ENCODE measurements at places on chromosomes 3 and 15.
A peak's percentile ranks its signal among the peaks of the same experiment; 100 is the strongest.

- DNase-seq, result no peak
These were observed 90.2 kb downstream of the NTRK3 start for GRCh38 chr15:88166082-88166993.

DNA sequence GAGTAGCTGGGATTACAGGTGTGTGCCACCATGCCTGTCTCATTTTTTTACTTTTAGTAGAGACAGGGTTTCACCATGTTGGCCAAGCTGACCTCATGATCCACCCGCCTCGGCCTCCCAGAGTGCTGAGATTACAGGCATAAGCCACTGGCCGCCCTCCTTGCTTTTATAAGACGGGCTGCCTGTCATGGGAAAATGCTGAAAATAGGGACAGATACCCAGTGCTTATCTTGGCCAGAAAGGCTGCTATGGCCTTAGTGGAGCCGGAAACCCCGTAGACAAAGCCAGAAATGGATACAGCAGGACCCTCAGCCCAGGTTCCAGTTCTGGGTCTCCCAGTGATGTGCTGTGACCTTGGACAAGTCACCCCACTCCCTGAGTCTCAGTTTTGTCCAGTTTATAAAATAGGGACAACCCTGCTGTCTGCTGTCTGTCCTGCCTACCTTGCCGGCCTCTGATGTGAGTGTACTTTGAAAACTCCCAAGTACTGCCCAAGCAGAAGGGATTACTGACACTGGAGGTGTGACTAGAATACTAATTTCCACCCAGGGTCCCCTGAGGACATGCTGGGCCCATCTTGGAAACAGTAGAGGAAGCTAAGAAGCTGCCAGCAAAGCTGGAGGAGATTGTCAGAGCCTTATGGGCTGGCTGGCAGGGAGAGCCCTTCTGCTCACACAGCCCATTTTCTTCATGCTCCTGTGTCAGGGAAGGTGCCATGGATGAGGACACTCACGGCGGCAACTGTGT, 59.6 kb downstream of the BDH1 start:
- DNase-seq, result no peak

DNA sequence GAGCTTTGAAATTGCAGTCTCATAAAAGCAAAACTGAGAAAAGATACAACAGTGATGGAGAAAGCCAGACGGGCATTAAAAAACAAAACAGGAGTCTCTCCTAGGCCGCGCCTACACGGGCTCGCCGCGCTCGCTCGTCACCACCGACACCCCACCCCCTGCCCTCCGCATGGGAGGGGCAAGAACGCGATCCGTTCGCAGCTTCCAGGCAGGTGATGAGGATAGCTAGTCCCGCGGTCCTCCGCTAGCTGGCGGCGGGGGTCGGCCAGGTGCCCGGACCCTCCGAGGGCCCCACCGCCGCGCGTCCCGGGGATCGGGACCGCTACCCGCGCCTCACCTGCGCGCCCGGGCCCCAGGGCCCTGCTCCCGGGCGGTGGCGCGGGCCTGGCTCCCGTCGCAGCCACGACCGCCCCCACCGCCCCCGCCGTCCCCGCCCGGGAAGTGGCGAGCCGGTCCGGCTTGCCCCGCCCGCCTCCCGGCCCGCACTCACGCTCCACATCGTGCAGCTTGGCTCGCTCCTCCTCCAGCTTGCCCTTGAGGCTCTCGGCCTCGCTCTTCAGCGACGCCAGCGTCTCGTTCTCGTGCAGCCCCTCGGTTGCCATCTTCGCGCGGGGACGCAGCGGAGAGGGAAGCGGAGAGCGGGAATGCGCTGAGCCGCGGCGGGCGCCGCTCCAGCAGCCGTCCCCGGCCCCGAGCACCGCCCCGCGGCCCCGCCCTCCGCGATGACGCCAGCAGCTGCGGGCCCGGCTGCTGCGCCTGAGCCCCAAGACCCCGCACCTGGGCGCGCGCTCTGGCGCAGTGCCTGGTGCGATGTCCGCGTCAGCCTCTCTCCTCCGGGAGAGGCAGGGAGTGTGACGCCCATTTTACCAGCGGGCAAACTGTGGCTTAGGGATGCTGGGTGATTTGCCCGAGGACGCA, 11.7 kb downstream of the GNB5 start:
- peak; percentile 59 for DNase-seq

- no peak for DNase-seq
These were observed 570.6 kb downstream of the ZBBX start for GRCh38 chr3:166809520-166809919.

DNA sequence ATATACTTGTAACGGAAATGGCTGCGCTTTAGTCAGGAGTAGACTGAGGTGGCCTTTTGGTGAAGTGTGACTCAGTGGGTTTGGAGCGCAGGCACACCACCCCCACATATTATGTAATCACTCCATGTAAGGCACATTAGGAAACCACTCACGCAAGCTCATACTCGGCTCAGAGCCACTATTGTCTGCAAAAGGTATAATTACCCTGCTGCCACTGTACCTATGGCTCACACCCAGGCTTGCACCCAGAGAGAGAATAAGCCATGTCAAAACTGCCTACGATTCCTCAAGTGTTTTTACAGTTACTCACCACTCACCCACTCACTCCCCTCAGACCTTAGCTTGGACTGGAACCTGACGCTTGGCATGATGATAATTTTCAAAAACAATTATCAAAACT, 611.9 kb upstream of the CCDC54 start:
- DNase-seq, result peak; percentile 89

DNA sequence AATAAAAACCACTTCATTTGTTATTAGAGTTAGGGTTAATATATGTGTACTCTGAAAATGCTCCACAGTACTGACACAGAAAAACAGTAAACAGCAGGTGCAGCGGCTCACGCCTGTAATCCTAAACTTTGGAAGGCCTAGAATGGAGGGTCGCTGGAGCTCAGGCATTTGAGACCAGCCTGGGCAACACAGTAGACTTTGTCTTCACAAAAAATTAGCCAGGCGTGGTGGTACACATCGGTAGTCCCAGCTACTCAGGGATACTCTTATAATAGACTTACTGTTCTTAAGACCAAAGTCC, 40.3 kb downstream of the UACA start:
- DNase-seq, result no peak

DNA sequence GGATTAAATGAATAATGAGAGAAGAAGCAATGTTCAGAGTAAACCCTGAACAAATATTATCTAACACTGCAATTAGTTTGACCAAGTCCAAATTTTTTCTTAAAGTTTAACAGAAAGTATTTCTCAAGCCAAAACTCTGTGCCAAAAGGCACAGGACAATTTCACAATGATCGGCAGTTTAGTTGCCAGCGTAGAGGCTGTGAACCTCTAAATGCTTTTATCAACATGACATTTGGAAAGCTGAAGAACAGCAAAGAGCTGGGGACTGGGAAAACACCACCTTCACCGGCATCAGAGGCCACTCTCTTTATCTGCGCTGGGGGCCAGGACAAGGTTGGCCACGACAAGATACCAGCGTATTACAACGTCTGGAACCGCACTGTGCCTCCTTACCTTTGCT, 125.6 kb downstream of the ADAMTS17 start:
- DNase-seq, result no peak

GRCh38 chr3:170002231-170002630, 35.6 kb upstream of the GPR160 start:
- no peak for DNase-seq

DNA sequence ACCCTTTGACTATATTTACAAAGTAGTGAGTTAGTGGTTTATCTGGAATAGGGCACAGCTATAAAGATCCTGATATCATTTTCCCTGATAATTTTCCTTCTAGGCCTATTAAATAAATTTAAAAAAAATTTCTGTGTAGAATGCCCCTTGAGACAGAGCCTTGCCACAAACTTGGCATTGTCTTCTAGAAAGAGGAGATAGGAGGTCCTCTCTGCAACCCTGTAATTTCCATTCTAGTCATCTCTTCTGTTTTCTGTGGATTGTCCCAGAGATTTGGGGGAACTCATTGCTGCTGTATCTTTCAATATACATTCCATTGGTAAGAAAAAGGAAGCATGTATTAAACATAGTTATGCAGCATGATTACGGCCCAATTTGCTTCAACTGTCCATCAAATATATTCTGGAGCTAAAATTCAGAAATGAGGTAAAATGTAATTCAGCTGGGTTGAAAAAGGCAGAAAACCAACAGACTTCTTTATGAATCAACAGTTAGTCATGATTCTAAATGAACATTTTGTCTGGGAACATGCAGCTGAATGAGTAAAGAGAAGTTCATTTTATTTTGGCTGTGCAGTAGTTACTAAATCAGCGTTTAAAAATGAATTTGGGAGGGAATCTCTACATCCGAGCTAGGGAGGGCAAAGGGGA, 401.1 kb downstream of the NAALADL2 start:
- no peak for DNase-seq

DNA sequence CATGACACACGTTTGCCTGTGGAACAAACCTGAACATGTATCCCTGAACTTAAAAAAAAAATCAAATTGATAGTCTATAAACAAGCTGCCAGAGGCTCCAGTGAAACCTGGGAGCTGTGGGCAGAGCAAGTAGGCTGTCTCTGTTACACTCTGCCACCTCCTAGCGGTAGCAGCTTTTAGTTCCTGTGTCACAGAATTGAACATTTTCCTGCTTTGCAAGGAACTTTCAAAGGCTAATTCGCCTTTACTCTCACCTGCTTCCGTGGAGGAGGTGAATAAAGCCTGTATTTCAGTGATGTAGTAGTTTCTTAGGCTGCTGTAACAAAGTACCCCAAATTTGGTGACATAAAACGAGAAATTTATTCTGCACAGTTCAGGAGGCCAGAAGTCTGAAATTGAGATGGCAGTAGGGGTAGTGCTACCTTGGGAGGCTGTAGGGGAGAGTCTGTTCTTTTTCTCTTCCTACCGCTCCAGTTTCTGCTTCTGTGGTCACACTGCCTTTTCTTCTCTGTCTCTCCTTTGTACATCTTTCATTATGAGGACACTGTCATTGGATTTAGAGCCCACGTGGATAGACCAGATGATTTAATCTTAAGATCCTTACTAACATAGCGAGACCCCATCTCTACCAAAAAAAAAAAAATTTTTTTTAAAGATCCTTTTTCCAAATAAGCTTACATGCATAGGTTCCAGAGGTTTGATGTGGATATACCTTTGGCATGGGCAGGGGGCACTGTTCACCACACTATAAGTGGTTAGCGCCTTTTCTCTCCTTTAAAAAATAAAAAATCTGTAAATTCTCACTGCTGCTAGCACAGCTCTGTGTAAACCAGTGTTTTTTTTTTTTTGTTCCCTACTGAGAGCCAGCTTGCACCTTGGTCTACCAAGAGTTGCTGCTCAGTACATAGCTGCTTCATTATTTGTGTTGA, 25.3 kb downstream of the FBXO22 start:
- DNase-seq, result no peak

DNA sequence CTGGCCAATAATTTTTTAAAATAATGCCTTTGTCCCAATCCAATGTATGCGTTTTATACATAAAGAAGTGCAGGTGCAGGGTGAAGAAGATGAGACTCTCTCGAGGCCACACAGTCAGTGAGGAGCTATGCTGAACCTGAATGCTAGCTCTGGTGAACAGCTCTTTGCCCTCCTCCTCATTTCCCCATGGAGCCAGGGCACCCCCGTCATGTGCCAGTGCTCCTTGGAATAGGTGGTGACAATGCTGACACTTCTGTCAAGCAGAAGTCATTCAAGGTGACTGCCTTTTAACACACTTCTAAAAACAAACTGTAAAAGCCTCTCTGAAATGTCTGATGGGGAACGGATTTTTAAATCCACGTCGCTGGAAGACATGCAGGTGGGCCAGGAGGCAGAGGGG, 162.4 kb upstream of the WNT5A start:
- DNase-seq, result no peak

DNA sequence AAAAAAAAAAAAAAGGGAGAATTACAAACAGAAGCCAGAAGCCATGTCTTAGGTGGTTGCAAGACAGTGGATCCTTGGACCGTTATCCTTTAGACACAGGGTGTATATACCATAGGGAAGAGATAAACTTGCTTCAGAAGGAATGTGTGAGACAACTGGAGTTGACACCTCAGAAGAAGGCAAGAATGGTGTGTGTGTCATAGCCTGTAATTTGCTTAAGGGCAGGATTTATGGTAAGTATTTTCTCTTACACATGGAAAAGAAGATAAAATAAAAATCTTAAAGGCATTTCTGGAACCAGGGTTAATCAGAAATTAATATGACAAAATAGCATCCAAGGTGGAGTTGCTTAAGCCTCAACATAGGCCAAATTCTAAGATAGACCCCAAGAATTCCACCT, 19.3 kb upstream of the DNAJC19 start:
- DNase-seq, result no peak

DNA sequence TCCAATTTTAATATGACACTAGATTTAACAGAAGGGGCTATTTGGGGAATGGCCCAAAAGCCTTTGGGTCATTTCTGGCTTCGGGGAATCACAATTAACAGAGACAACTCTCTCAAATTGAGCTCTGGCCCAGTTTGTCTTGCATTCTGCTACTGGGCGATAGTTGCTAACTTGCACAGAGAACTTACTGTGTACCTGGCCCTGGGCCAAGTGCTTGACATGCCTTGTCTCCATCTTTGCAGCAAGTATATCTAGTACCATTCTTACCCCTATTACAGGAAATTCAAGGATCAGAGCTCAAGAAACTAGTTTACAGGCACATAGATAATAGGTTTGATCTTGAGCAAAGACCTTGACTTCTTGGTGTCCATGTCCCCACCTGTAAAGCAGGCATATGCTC, 175.7 kb downstream of the TMEM108 start:
- no peak for DNase-seq

DNA sequence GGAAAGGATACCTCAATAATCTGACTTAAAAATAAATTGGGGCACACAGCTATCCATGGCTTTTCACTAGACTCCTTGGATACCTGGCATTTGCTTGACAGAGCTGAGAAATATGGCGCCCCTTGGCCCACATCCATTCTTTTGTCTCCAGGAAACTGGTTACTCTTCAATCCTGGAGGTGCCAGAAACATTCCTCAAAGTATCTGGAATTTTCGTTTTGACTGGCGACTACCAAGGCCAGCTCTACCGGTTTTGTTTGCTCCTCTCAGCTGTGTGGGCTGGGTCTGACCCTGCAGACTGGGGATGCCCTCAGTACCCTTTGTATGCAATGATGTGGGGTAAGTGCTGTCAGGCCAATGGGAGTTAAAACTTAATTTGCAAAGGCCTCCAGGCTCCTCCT, 27.0 kb downstream of the KATNBL1 start:
- no peak for DNase-seq

- DNase-seq, result no peak
These were observed 109.2 kb downstream of the LRRK1 start for GRCh38 chr15:101028321-101028720.

DNA sequence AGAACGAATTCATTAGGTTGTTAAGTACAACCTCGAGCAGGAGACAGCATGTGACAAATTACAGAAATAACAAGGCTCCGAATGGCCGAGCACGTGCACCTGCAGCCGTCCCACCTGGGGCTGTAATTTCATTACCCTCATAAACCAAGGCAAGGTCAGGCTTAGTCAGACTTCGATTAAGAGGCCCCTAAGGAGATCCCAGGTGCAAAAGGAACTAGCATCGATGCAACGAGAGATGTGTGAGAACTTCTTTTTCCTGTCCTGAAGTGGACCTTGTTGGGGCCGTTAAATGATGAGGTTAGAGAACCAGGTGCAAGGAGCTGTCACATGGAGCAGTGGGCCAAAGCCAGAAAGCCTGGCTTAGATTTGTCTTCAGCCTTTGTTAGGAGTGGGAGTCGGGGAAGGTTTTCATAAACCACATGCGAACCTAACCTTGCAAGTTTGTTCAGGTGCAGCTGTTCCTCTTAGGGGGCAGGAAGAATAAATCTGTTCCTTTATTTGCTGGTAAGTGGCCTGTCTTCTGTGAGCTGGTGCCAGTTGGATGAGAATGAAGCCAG, 559.9 kb upstream of the MCTP2 start:
- DNase-seq, result no peak
